Left lung (tissue), 14 donors: ENCODE measurements at places on chromosomes 13 and 19.

- no peak for DNase-seq
- H3K4me1 ChIP-seq: no peaks in the 10 kb centered on the region
- H3K27me3 ChIP-seq: peaks cover 48% of the 10 kb centered on the region
- no peak overlapping the region for H3K27ac ChIP-seq
Observed at GRCh38 chr19:29366757-29367156, 153.8 kb upstream of the UQCRFS1 start.

GRCh38 chr19:19746286-19747213, 13.6 kb upstream of the ZNF14 start:
- H3K36me3 ChIP-seq: no peaks in the 10 kb centered on the region
- H3K4me1 ChIP-seq: no peaks in the 10 kb centered on the region
- no peak overlapping the region for H3K4me3 ChIP-seq
- no peaks in the 10 kb centered on the region for H3K27me3 ChIP-seq
- no peak overlapping the region for H3K27ac ChIP-seq
- no peak for DNase-seq

- no peaks in the 10 kb centered on the region for H3K27me3 ChIP-seq
- H3K27ac ChIP-seq: no peak overlapping the region
- H3K36me3 ChIP-seq: no peaks in the 10 kb centered on the region
- no peaks in the 10 kb centered on the region for H3K4me1 ChIP-seq
Observed at GRCh38 chr13:109963960-109964563, 177.7 kb upstream of the IRS2 start.

- DNase-seq: no peak
- no peak overlapping the region for H3K4me3 ChIP-seq
- no peaks in the 10 kb centered on the region for H3K36me3 ChIP-seq
- H3K27me3 ChIP-seq: no peaks in the 10 kb centered on the region
Observed at GRCh38 chr13:96966415-96967102, 27.7 kb downstream of the OXGR1 start.

DNA sequence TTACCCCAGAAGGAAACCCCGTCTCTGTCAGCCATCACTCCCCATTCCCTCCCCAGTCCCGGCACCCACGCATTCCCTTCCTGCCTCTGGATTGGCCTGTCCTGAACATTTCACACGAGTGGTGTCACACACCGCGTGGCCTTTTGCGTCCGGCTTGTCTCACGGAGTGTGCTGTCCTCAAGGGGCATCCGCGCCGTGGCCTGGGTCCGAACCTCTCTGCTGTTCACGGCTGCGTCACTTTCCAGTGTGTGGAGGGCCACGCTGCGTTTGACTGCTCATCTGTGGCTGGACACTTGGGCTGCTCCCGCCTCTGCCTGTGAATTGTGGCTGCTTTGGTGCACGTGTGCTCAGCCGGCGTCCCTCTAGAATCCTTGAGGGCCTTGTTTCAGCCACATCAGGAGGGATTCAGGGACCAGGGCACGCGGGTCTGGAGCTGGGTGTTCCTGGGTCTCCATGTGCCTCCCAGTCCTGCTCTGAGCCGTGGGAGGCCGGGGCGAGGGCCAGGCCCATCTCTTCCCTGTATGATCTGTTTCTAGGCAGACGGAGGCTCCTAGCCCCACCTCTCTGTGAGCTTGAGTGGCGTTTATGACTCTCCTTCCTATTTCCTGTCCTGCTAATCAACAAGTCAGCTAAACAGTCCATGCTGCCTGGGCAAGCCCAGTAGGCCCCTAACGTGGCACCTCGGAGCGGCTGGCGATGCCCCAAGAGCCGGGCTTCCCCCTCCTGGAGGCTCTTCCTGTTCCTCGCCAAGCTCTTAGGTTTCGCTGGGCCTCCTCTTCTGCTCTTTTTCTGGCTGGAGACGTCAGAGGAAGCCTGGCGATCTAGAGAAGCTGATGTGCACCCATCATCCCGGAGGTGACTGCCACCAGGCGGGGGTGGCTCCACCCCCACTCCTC, 8.1 kb downstream of the STK11 start:
- no peaks in the 10 kb centered on the region for H3K27me3 ChIP-seq
- H3K27ac ChIP-seq: peak overlapping the region; percentile 82
- H3K4me1 ChIP-seq: peaks cover 81% of the 10 kb centered on the region
- DNase-seq: peak; percentile 82

DNA sequence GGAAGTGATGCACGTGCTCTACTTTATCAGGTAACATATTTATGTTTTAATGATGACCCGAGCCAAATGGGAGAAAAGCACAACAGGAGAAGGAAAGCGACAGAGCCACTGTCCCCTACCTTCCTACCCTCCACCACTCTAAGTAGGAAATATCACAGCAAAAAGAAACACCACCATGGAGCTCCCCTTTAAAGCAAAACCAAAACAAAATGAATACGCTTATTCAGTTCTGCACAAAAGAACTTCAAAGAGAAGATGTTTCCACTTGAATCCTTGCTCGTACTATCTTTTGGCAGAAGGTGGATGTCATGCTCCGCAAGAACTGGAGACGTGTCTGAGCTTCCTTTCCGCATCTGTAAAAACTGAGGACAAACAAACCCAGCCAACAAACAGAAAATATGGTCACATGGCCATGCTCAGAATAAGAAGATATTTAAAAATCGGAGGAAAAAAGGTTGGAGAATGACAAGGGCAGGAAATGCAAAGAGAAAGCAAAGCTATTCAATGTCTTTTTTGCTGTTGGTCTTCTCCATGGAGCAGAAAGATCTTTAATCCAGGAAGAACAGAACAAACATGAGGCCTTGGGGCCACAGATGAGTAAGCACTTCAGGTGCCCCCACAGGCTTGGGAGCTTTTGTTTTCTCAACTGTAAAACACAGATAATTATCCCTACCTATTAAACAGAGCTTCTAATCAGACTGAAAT, 19.5 kb downstream of the N4BP2L1 start:
- no peak for DNase-seq
- H3K27me3 ChIP-seq: no peaks in the 10 kb centered on the region
- no peaks in the 10 kb centered on the region for H3K36me3 ChIP-seq
- peaks cover 16% of the 10 kb centered on the region for H3K4me1 ChIP-seq
- no peak overlapping the region for H3K27ac ChIP-seq
- H3K4me3 ChIP-seq: no peak overlapping the region

GRCh38 chr19:17406046-17406886, 836 bp upstream of the BST2 start:
- peaks cover 52% of the 10 kb centered on the region for H3K4me1 ChIP-seq
- peaks cover 14% of the 10 kb centered on the region for H3K36me3 ChIP-seq
- H3K27me3 ChIP-seq: no peaks in the 10 kb centered on the region
- no peak for DNase-seq
- peak overlapping the region; percentile 66 for H3K4me3 ChIP-seq
- H3K27ac ChIP-seq: peak overlapping the region; percentile 86

DNA sequence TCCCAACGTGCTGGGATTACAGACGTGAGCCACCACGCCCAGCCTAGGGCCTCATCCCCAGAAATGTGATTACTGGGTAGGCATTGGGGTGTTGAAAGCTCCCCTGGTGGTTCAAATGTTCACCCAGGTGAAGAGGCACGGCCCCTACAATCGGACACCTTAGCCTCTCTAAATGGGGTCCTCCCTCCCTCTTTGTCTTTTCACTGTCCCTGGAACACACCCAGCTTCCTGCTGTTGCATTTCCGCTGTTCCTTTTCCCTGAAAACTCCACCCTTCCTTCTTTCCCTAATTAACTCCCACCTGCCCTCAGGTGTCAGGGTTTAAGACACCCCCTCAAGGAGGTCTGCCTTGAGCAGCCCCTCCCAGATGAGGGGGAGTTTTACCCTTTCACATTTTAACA, 3.6 kb upstream of the PRODH2 start:
- DNase-seq: no peak
- H3K27ac ChIP-seq: no peak overlapping the region
- H3K4me3 ChIP-seq: no peak overlapping the region

GRCh38 chr13:49110122-49110912, 109.8 kb upstream of the MLNR start:
- peaks cover 3% of the 10 kb centered on the region for H3K36me3 ChIP-seq
- DNase-seq: no peak
- H3K27me3 ChIP-seq: no peaks in the 10 kb centered on the region
- H3K27ac ChIP-seq: peak overlapping the region; percentile 59

DNA sequence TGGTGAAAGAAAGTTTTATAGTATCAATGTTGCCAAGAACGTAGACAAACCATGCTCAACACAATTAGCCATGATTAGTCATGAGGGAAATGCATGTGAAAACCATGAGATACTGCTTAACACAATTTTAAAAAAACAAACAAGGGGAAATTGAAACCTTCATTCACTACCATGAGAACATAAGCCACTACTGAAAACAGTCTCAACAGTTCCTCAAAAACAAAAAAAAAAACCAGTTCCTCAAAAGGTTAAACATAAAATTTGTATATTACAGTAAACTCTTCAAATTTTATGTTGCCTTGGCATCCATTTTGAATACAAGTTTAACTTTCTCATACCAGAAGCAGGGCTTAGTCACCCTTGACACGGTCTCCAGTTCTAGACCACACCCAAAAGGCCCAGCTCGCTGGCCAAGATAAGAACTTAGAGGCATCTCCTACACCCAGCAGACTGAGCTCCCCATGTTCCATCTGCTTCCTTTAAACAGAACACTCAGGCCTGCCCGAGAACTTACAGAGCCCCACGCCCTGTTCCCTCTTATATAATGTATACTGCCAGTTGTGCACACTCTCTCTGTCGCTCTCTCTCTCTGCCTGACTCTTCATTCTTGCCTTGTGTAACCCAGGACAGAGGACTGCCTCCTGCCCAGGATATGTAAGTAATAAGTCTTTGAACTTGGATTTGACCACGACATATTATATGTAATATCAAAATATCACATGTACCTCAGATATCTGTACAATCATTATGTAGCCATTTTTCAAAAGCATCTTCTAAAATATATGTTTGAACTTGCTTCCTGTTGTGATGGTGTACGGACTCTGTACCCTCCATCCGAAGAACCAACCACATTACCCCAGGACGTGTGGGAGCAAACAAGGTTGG, 67.4 kb downstream of the STK24 start:
- peak overlapping the region; percentile 76 for H3K27ac ChIP-seq
- no peaks in the 10 kb centered on the region for H3K36me3 ChIP-seq
- no peak overlapping the region for H3K4me3 ChIP-seq
- H3K4me1 ChIP-seq: peaks cover 54% of the 10 kb centered on the region

DNA sequence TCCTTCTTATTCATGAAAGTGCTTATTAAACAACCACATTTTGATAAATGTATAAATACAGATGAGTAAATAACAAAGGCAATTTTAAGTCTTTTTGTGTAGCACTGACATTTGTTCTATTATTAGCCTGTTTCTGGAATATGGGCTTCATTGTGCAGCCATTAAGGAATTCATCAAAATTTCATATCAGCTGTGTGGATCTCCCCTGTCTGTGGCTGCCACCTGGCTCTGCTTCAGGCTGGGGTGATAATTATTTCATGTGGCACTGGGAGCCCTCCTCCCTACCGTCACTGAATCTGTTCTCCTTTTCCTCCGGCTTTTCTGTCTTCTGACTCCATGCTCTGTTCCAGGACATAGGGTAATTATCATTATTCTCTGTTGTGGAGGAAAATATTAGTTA, 57.1 kb downstream of the LMO7 start:
- DNase-seq: no peak
- no peak overlapping the region for H3K27ac ChIP-seq
- peaks cover 3% of the 10 kb centered on the region for H3K4me1 ChIP-seq
- H3K4me3 ChIP-seq: no peak overlapping the region

DNA sequence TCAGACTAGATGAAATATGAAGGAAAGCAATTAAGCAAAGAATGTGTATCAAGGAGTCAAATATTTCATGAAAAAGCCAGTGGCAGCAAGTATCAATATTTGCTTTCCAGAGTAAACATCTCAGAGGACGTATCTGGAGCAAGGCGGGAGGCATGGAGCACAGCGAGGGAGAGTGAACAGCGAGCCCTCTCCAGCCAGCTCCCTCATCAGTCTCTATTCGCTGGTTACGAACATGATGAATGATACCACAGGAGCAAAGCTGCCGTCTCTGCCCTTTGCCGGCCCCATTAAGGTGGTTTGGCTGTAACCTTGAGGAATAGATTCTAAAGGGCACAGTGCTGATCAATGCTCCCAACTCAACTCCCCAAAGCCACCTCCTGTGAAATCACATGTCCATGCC, 95.8 kb downstream of the CCNA1 start:
- no peak for DNase-seq
- peaks cover 7% of the 10 kb centered on the region for H3K4me1 ChIP-seq
- no peaks in the 10 kb centered on the region for H3K36me3 ChIP-seq
- no peak overlapping the region for H3K27ac ChIP-seq
- H3K27me3 ChIP-seq: no peaks in the 10 kb centered on the region

DNA sequence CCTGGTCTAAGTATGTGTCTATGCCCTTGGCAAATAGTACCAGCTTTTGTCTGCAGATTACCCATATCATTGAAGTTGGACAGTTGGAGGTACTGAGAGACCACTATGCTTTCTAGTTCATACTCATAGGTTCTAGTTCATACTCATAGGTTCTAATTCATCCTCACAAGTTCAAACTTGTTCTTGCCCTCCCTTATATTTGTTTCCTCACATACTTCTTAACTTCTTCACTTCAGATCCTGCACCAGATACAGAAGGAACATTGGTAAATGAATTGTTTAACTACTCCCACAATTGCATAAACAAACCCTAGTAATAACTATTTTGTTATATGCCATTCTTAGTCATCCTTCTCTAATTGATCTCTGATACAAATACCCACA, 172.2 kb downstream of the SLITRK1 start:
- H3K4me1 ChIP-seq: no peaks in the 10 kb centered on the region
- H3K4me3 ChIP-seq: no peak overlapping the region
- no peak overlapping the region for H3K27ac ChIP-seq
- DNase-seq: no peak
- no peaks in the 10 kb centered on the region for H3K36me3 ChIP-seq

DNA sequence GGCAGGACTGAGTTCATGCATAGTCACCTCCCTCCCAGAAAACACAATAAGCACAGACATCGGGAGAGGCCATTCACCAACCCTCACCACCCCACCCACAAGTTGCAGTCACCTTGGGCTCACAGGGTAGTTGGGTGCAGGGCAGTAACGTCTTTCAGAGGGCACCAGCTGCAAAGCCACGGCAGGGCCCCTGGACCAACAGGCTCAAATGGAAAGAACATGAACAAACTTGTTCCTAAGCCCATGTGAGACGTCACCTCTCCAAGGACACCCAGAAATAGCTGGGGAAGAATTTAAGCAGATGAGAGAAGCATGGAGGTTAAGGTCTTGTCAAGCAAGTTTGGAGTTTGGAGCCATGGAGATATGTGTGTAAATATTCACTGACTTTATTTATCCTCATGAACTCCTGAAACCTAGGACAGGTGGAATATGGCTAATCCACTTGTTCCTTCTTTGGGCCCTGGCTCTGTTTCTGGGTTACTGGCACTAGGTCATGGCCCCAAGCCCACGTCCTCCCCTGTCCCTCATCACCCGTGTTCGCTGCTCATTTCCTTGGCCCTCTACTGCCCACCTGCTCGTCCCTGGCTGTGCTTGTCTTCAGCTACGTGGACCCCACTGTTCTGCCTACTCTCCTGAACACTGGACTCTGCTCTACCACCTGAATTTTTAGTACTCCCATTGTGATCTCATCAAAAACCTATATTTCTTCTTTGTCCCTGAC, 40.4 kb downstream of the SACS start:
- no peaks in the 10 kb centered on the region for H3K36me3 ChIP-seq
- no peak overlapping the region for H3K4me3 ChIP-seq
- H3K4me1 ChIP-seq: no peaks in the 10 kb centered on the region
- H3K27me3 ChIP-seq: no peaks in the 10 kb centered on the region
- no peak for DNase-seq

GRCh38 chr13:80054806-80055205, 286.1 kb downstream of the SPRY2 start:
- no peaks in the 10 kb centered on the region for H3K36me3 ChIP-seq
- H3K4me1 ChIP-seq: peaks cover 7% of the 10 kb centered on the region
- no peak for DNase-seq
- H3K4me3 ChIP-seq: no peak overlapping the region
